ENCODE measurements at places on chromosomes 4 and X.

DNA sequence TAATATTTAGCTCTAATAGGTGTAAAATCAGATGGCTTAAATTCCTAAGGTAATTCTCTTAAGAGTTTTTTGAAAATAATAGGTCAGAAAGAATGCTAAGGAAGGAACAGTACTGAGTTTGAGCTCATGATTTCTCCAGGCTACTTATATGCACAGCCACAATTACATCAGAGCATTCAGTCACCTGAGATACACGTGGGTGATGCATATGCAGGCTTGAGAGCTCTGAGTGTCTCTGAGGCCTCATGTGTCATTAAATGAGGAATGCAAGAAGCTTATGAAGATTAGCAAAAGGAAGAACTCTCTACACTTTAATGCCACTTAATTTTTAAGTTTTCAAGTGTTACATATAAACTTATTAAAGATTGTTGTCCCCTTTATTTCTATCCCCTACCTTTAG lies 124.0 kb upstream of the STIM2 start:
- DNase-seq, result no peak

- no peak for DNase-seq
These were observed 9.0 kb downstream of the UBE2K start for GRCh38 chr4:39706741-39707511.

DNA sequence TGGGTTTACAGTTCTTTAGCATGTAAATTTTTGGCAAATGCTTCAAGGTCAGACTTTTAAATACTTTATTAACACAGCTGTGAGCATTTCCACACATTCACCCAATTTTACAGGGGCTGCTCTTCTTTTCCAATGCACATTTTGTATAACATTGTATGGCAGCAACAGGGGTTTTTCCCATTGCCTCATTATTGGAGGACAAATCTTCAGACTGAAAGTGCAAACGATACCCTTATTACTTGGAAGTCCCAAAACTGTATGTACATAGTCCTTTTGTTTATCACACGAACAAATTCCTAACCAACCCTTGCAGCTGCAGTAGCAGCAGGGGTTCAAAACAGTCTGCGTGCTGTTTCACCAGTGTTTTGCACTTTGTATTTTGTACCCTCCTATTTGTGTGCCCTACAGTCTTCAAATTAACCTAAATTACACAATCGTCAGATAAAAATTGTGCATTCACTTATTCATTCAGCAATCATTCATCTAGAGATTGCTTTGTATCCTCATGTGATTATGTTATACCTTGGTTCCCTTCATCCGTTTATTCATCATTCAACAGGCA lies 330.7 kb upstream of the RASGEF1B start:
- DNase-seq, result no peak

DNA sequence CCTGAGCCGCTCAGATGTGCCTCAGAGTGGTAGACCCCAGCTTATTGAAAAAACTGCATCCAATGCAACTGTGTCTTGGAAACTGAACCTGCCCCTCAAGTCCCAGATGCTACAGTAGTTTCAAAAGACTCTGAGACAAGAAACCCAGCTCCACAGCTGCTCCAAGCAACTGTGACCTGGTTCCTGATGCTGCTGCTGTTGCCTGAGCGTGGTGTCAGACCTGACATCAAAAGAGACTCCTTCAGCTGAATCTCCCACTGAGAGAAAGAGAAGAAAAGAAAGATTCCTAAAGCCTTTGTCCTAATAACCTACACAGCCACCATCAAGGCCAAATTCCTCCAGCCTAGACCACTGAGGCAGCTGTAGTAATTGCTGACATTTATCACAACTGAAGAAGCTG lies 630.1 kb downstream of the STIM2 start:
- DNase-seq, result no peak

GRCh38 chr4:120916937-120917336 lies 5.6 kb downstream of the PRDM5 start:
- no peak for DNase-seq

GRCh38 chrX:23386726-23387125 lies 52.1 kb downstream of the PTCHD1 start:
- DNase-seq, result no peak

- no peak for DNase-seq
These were observed 96.1 kb downstream of the NHS start for GRCh38 chrX:17471121-17471520.

GRCh38 chrX:118644378-118644777 lies 83.0 kb upstream of the IL13RA1 start:
- DNase-seq, result no peak

- no peak for DNase-seq
These were observed 90.7 kb upstream of the DCLK2 start for GRCh38 chr4:149987330-149988086.

DNA sequence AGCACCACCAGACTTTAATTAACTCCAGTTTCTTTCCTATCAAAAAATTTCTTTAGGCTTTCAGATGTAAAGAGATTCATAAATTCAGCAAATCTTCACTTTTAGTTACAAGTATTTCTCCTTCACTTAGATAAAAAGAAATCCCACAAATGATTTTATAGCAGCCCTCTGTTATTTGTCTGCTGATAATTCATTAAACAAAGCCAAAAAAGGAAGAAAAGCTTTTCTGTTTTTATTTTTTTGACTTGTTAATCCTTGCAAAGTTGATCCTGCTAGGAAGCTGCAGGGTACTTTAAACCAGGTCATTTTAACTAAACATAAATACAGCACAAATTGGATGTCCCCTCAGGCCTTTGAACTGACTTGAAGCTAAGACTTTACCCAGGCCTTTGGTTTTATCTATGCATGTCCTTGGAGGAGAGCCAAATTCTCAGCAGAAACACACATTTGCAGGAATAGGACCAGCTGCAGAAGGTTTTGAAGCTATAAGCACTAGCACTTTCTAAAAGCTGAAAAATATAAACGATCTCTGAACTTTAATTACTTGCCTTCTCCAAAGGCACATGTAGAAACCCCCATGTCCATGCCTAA lies 57.5 kb downstream of the PCDH18 start:
- DNase-seq, result no peak

- no peak for DNase-seq
These were observed 32.2 kb downstream of the PLS3 start for GRCh38 chrX:115592997-115593734.

GRCh38 chr4:126856906-126857305 lies 775.9 kb upstream of the INTU start:
- DNase-seq, result no peak

- no peak for DNase-seq
These were observed 1037.8 kb downstream of the STPG2 start for GRCh38 chr4:97105347-97106099.

DNA sequence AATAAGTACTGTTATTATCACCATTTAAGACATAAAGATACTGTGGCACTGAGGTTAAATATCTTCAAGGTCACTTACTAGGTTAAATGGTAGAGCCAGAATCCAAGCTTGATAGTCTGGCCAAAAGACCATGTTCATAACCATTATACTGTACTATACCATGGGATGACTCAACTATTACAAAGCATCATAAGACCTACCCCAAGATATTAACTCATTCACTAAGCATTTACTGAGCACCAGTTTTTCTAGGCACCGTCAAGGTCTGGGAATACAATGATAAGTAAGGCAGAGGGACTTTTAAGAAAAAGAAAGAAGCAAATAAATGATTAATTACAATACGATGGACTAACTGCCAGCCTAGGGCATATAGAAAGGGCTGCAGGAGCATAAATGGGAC lies 95.5 kb upstream of the KCTD8 start:
- no peak for DNase-seq

GRCh38 chr4:176778491-176778890 lies 14.2 kb downstream of the VEGFC start:
- no peak for DNase-seq

GRCh38 chr4:149343614-149344013 lies 472.0 kb downstream of the IQCM start:
- DNase-seq, result no peak

All from vagina (tissue), 2 donors.